ENCODE measurements at places on chromosomes 13 and 19. TPM values are rescaled to one million over a fixed set of nuclear protein-coding genes. Genes with fewer than 3 reads are reported as not detected.

The CTXN1 gene
- 2.0 TPM for total RNA-seq

The ZSCAN18 gene
- total RNA-seq = 37.5 TPM

The GGN gene
- total RNA-seq = 0.66 TPM

The CGB2 gene
- not detected for total RNA-seq

The TBXA2R gene
- total RNA-seq = 6.3 TPM

The ZNF491 gene
- 3.0 TPM for total RNA-seq

The CDX2 gene
- not detected for total RNA-seq
